Activated CD4-positive, CD25-positive, alpha-beta regulatory T cell treated with anti-CD3 and anti-CD28 coated beads, Interleukin-2, amount 50 U/mL, for 72 hours (primary cell): ENCODE measurements at places on chromosomes 6 and 20.

- no peak for DNase-seq
Measured at GRCh38 chr20:23710771-23711170, 21.9 kb upstream of the CST4 start.

GRCh38 chr6:47714802-47715201 lies 16.4 kb downstream of the ADGRF4 start:
- no peak for DNase-seq

DNA sequence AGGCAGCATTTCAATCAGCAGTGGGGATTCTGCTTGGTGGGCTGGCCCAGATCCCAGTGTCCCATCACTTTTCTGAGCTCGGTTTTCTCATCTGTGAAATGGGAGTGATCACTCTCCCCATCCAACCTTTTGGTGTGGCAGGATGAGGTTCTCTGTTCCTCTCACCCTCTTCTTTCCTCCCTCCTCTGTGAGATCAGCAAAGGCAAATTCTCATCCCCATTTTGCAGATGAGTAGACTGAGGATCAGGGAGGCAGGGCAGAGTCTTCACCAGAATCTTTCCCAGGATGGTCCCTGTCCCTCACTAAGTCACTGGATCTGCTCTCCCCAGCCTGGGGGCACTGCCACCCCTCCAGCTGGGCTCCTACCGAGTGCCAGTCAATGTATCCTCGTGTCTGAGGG lies 60.6 kb upstream of the SLC32A1 start:
- DNase-seq = no peak

DNA sequence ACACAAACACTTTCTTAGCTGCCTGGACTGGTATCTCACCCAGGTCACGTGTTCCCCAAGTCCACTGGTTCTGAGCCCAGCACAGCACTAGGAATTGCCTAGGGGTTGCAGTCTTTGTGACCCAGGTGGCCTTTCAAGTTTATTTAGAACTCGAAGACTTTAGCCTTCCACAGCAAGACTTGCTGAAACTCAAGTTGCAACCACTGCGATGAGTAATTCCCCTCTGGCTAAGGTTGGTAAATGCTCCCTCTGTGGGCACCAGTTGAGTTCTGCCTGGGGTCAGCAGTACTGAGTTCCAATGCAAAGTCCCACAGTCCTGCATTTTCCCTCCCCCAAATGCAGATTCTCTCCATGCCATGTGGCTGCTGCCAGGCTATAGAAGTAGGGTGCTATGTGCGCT lies 77.6 kb upstream of the MOCS1 start:
- DNase-seq = no peak

GRCh38 chr6:37173493-37174195 lies 3.7 kb downstream of the PIM1 start:
- peak; percentile 55 for DNase-seq
